ENCODE measurements at places on chromosomes 2 and 18.
A peak's percentile ranks its signal among the peaks of the same experiment; 100 is the strongest.

DNA sequence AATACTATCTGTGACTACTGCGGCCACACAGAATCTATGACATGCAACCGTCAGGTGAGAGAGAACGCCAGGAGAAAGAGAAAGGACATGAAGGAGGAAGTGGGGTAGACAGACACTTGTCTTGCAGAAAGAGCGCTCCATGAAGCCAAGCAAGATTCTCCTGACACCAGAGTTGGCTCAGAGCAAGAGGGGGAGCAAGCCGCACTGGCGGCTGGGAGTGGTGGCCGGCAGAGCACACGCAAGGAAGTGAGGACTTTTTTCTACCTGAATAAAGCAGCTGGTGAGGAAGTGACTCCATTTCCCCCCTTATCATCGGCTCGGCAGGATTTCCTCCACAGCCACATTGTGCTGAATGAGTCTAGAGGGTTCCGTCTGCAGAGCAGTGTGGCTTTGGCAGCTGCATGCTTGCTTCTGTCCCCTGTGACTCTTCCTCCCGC, 181.6 kb downstream of the BCL2 start:
- DNase-seq: no peak

DNA sequence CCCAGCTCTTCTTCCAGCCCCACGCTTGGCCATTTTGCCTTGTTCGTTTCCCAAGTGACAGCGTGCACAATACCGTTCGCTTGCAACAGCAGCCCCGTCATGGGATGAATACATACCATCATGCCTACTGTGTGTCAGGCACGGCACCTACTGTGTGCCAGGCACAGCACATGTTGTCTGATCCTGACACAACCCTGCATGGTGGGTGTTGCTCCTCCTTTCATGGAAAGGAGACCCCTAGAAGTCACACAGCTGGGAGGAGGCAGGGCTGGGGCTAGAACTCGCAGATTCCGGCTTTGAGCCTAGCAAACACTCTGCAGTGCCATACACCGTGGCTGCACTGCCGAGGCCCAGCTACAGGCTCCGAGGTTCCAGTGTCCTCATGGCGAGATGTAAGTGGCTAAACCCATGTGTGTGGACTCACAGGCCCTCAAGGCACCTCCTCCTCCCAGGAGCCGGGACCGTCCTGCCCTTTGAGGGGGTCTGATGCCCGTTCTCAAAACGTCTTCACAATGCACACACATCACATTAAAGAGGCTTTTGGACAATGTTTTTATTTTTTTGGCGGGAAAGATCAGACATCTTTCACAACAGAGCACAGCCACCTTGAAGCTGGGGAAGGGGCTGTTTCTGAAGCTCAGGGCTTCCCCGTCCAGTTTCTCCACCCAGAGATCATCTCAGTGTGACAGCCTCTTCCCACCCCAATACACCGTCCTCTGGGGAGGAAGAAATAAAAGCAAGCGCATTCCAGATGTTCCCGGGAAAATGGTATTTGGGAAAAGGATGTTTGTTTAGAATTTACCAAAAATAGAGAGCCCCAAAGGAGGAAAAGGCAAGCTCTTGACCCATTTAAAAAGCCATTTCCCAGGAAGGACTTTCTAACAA, 64.9 kb downstream of the HS1BP3 start:
- DNase-seq: no peak

DNA sequence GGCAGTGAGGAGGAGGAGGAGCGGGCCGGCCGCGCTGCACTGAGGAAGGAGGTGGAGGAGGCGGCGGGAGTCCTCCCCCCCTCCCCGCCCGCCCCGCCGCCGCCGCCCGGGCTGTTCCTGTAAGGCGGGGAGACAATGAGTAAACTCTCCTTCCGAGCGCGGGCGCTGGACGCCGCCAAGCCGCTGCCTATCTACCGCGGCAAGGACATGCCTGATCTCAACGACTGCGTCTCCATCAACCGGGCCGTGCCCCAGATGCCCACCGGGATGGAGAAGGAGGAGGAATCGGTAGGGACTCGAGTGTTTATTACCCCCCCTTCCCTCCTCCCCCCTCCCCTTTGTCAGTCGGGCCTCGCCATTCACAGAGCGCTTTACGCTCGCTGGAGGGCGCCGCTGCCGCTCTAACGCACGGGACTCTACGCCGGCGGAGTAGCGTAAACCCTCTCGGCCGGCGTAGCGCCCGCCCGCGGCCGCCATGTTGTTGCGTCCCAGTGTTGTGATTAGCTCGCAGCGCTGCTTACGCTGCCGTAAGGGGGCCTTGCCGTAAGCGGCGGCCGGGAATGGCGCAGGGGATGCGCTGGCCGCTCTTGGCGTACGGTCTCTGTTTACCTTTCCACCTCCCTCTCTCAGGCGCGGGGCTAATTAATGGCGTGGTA, 460 bp downstream of the EPC2 start:
- peak; percentile 97 for DNase-seq

DNA sequence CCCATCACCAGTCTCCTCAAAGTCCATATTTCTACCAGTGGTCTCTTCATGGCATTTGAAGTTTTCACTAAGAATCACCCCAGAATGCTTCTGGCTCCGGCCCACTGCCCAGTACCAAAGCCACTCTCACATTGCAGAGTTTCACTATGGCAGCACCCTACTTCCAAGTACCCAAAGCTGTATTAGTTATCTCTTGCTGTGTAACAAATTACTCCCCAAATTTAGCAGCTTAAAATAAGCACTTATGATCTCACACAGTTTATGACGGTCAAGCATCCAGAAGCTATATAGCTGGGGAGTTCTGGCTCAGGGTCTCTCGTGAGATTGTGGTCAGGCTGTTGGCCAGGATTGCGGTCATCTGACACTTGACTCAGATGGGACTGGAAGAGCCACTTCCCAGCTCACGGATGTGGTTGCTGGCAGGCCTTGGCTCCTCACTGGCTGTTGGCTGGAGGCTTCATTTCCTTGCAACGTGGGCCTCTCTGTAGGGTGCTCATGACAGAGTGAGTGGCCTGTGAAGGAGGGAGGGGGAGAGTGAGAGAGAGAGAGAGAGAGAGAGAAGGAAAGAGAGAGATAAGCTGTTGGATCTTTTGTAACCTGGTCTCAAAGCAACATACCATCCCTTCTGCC, 189.5 kb downstream of the CTIF start:
- DNase-seq: no peak

- no peak for DNase-seq
These were observed 19.6 kb downstream of the EHD3 start for GRCh38 chr2:31253356-31254131.

DNA sequence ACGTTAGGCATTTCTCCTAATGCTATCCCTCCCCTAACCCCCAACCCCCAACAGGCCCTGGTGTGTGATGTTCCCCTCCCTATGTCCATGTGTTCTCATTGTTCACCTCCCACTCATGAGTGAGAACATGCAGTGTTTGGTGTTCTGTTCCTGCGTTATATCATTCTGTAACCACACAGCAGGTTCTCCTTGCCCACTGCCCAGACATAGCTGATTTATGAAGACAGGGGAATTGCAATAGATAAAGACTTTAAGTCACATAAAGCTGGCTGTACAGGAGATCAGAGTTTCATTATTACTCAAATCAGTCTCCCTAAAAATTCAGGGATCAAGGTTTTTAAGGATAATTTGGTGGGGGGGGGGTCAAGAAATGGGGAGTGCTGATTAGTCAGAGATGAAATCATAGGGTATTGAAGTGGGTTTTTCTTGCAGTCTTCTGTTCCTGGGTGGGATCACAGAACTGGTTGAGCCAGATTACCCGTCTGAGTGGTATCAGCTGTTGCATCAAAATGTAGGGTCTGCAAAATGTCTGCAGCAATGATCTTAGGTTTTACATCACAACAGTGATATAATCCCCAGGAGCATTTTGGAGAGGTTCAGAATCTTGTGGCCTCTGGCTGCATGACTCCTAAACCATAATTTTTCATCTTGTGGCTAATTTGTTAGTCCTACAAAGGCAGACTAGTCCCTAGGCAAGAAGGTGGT, 392.1 kb upstream of the KCNJ3 start:
- no peak for DNase-seq

DNA sequence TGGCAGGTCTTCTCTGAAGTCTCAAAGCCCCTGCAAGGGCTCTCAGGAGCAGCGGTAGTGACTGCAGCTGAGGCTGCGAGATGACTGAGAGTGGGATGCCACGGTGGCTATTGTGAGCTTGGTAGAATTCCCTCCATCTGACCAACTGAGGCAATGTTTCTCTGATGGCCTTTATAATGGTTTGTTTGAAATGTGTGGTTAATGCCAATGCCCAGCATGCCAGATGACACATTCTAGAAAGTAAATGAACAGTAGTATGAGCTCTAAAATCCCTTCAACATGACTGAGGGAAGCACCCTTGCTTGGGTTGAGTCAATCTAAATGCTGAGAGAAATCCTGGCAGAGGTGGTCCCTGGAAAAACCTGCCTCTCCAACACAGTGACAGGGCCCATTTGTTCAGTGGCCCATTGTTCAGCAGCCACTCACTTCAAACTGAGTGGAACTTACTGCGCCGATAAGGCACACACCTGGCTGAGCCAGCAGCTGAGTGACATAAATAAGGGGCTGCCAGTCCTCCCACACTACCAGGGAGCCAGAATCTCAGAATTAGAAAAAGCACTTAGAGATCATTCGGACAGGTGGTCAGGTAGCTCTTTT, 31.7 kb downstream of the SULT1C2 start:
- DNase-seq: no peak

GRCh38 chr2:29601321-29601720, 320.1 kb downstream of the ALK start:
- DNase-seq: no peak

- peak; percentile 85 for DNase-seq
These were observed 892 bp downstream of the CELF4 start for GRCh38 chr18:37564711-37565100.

- no peak for DNase-seq
These were observed 24.9 kb upstream of the TTR start for GRCh38 chr18:31566576-31567306.

DNA sequence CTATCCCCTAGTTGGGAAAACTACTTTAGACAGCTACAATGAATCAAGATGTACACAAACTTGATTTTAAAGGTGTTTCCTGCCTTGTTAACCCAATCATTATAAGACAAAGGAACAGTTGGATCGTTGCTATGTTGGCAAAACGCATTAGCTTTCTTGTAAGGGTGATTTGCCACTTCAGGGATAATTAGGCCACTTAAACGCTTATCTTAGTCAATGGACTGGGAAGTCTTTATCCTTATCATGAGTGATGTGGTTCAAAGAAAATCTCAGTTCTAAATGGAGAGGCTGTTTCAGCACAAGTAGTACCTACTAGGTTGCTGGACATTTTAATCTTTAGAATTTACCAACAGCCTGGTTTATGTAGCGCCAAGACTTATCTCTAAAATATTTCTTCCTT, 406.1 kb upstream of the MEX3C start:
- DNase-seq: no peak

DNA sequence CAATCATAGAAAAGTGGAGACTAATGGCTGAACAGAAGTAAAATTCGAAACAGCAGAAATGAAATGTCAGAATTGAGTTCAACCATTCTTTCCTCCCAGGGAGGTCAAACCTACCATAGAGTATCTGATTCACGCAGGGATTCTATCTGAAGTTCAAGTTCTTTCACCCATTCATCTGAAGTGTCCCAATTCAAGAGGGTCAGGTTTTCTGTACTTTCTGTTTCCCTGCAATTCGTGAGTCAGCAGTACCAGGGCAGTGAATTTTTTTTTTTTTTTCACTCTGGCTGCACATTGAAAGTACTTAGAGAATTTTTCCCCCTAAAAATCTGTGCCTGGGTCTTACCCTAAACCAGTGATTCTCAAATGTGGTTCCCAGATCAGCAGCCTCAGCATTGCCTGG, 40.9 kb upstream of the CCDC88A start:
- no peak for DNase-seq

DNA sequence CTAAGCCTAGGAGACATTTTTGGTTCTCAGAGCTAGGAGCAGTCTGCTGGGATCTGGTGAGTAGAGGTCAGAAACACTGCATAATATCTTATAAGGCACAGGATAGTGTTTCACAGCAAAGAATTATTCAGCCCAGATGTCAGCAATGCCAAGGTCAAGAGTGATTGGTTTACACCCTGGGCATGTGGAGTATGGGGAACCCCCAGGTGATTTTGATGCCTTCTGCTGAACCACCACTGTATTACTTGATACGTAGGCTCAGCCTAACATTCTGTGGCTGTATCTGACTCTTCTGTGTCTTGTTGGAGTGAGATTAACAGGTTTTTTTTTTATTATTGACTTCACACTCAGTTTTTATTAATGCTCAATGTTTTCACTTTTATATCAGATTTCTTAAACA, 6.0 kb downstream of the DDX18 start:
- DNase-seq: no peak

GRCh38 chr2:133993160-133993559, 260.7 kb upstream of the MGAT5 start:
- no peak for DNase-seq

DNA sequence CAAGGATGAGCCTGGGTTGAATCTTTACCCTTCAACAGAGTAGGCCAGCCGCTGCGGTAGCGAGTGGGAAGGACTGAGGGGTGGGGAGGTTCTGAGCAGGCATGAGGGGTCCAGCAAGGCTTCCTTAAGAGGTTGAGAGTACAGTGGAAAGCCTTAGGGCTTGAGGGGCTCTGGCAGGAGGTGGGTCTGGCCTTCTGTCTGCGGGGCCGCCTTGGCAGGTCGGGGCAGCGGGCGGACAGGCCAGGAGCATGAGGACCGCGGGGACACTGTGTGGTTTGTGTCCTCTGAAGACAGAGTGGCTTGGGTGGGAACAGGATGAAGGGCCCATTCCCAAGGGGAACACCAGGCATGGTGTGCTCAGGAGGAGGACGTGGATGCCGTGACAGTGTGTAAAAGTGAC, 250.3 kb downstream of the AGAP1 start:
- no peak for DNase-seq

DNA sequence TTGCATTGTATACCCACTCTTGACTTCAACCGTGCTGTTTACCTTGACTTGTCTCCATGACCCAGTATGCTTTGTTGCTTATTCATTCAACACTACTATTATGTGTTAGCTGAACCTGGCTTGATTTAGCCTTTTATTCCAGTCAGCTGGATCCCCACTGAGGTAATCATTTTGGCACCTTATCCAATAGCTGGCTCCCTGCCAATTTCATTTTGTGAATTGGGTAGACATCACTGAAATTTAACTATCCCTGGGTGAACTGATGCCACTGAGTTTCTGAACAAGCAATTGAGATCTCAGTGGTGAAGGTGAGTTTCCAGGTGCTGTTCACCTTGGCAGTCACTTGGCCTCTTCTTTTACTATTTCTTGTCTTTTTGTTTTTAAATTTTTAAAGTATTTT, 584.3 kb downstream of the ADCYAP1 start:
- no peak for DNase-seq

GRCh38 chr2:14867853-14868252, 235.3 kb downstream of the LRATD1 start:
- no peak for DNase-seq

- DNase-seq: no peak
These were observed 59.0 kb downstream of the TPGS2 start for GRCh38 chr18:36769611-36770314.

Measured in right hindlimb (tissue), 1 donor.